ENCODE measurements at places on chromosomes 12 and 14.
A peak's percentile ranks its signal among the peaks of the same experiment; 100 is the strongest.

DNA sequence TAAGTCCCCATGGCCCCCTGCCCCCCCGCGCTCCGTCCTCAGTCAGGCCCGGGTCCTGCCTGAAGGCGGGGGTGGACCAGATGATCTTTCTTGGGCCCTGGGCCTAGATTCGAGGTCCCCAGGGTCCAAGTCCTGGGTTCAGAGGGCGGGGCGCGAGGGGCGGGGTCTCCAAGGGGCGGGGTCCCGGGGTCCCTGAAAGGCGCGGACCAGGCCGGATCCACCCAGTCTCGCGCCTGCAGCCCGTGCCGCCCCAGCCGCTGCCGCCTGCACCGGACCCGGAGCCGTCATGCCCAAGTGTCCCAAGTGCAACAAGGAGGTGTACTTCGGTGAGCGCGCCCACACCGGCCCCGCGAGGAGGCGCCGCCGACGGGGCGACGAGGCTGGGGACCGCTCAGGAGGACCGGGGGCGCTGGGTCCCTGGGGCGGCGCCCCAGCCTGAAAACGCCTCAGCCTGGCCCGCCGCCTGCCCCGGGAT is 325 bp downstream of the CRIP1 start:
- peak; percentile 49 for DNase-seq

GRCh38 chr12:46296822-46297221 is 28.0 kb upstream of the SLC38A1 start:
- DNase-seq: no peak

DNA sequence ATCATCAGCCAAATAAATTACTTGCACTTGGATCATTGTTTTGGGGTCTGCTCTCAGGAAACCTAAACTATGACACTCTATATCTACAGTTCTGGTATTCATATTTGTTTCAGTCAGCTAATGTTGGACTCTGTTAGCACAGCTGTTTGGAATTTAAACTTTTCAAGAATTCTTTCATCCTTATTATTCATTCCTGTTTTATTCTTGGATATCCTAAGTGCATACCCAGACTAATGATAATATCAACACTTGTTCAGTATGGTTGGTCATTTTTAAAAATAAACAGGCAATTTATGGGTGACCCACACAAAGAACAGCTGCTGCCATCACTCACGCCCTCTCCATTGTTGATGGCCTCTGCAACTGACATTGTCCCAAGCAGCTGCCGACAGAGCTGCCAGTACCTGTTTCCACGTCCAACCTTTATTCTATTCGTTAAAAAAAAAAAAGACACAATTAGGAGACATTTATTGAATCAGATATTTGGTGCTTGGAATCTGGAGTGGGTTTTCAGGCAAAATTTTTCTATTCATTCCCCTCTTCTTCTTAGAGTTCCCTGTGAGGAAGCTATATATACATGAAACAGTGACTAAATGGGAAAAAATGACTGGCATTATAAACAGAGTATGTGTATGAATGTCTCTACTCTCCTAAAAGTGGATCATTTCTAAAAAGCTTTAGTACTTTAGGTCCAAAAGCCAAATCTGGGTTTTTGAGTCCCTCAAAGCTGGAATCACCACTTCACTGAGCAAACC is 252.1 kb upstream of the NAV3 start:
- no peak for DNase-seq

DNA sequence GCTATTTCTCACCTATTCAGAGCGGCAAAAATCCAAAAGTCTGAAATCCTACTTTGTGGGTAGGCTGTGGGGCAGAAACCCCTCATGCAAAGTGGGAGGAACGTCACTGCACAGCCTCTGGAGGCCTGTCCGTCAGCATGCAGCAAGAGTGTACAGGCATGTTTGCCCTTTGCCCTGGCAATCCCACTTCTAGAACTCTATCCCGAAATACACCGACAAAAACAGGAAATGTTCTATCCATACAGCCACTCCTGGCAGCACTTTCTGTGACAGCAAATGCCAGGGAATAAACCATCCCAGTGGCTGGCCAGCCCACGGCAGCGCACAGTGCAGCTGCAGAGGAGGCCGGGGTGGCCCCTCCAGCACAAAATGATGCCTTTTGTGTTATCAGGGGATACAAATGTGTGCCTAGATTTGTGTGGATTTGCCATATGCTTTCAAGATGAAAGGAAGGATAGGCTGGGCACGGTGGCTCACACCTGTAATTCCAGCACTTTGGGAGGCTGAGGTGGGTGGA is 39.7 kb downstream of the AMN start:
- no peak for DNase-seq

DNA sequence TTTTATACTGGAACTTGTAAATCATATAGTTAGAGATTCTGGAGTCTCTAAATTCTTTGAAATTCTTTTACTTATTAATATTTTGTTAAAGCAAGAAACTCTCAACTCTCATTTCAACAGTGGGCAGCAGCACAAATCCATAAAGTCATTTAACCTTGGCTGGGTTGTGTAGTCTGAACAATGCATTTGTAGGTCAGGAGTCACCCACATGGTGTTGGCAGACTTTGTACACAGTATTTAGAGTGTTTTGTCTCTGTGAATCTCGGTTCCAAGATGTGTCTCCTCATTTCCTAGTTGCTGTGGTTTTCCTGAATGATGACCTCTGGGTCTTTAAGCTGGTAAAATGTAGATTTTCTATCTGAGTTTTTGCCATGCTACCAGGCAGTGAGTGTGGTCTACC is 20.8 kb upstream of the STRAP start:
- DNase-seq: no peak

DNA sequence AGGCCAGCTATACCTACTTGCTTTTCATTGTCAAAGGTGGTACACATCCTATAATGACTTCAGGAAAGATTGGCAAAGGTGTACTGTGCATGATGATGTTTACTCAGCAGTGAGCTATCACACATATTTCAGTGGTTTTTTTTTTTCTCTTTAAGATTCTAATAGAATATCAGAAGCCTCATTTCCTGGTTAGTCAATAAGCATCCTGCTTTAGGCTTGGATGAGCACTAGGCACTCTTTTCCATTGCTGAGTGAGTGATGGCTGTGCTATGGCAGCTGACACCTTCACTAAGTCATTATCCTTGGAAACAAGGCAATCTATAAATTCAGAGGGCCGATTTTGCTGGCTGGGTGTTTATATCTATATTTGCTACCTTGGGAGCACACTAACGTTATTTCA is 161.1 kb upstream of the RASSF8 start:
- no peak for DNase-seq

Data from stimulated activated CD4-positive, alpha-beta T cell treated with anti-CD3 and anti-CD28 coated beads, Interleukin-4, amount 100 ng/mL, for 1 hour (primary cell).